CD4-positive, alpha-beta memory T cell (primary cell): ENCODE measurements at places on chromosomes 3 and 15. TPM values are rescaled to one million over a fixed set of nuclear protein-coding genes. Genes with fewer than 3 reads are reported as not detected.
A peak's percentile ranks its signal among the peaks of the same experiment; 100 is the strongest.

DNA sequence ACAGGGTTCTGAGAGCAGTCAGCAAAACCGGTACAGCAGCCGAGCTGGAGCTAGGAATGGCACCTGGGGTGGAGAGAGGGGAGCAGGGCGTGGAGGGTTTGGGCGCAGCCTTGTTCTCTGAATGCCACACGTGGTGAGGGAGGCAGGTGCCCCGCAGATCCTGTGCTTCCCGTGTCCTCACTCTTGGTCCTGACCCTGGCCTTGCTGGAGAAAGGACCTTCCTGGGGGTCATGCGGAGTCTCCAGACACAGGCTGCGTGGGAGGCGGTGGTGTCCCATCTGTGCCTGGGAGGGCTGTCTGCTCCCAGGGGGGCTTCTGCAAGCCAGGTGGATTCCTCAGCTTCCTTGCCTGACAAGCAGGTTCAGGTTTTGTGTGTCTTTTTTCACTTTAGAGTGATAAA is 244.7 kb upstream of the LYSMD4 start:
- H3K36me3 ChIP-seq: no peaks in the 10 kb centered on the region
- no peak overlapping the region for H3K27ac ChIP-seq
- H3K27me3 ChIP-seq: no peaks in the 10 kb centered on the region
- no peaks in the 10 kb centered on the region for H3K4me1 ChIP-seq

The TNNC1 gene
- 7.1 TPM for total RNA-seq

DNA sequence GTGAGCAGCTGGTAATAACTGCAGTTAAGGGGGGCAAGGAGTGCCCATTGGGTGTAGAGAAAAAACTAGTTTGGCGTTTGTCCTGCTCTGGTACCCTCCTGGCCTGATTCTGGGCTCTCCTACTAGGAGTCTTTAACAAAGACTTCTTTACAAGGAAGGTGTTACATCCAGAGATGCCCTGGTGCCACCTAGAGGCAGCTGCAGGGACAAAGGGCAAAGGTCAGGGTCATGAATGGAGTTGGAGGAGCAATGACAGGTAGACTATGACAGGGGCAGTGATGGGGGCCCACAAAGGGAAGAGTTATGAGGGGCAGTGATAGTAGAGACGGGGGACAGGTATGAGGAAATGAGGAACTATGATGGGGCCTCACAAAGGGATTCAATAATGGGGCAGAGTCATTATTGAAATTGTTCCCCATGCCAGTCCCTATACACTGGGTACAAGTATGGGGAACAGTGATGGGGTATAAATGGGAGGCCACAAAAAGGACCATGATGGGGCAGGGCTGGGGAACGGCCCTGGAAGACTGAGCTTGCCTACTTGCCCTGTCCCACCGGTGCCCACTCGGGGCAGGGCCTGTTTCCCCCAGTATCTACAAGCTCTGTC is 7.9 kb downstream of the CCDC71 start:
- H3K27me3 ChIP-seq: no peaks in the 10 kb centered on the region
- peak; percentile 54 for DNase-seq
- no peak overlapping the region for H3K4me3 ChIP-seq
- H3K4me1 ChIP-seq: no peaks in the 10 kb centered on the region
- H3K36me3 ChIP-seq: peaks cover 6% of the 10 kb centered on the region
- H3K27ac ChIP-seq: no peak overlapping the region

The IL17RB gene
- 0.64 TPM for total RNA-seq

- no peaks in the 10 kb centered on the region for H3K4me1 ChIP-seq
- no peak for DNase-seq
- no peaks in the 10 kb centered on the region for H3K27me3 ChIP-seq
Observed at GRCh38 chr3:150094150-150094933, 123.6 kb upstream of the PFN2 start.

The ALDH1A3 gene
- not detected for total RNA-seq

- no peaks in the 10 kb centered on the region for H3K27me3 ChIP-seq
- no peak for DNase-seq
- H3K27ac ChIP-seq: no peak overlapping the region
- H3K4me1 ChIP-seq: no peaks in the 10 kb centered on the region
Observed at GRCh38 chr3:116348216-116348615, 97.1 kb downstream of the LSAMP start.

The MUC20 gene
- total RNA-seq: 9.9 TPM

- H3K27me3 ChIP-seq: no peaks in the 10 kb centered on the region
- peaks cover 4% of the 10 kb centered on the region for H3K36me3 ChIP-seq
- no peak overlapping the region for H3K27ac ChIP-seq
- no peak overlapping the region for H3K4me3 ChIP-seq
Observed at GRCh38 chr3:42652611-42653302, 740 bp upstream of the ZBTB47 start.

DNA sequence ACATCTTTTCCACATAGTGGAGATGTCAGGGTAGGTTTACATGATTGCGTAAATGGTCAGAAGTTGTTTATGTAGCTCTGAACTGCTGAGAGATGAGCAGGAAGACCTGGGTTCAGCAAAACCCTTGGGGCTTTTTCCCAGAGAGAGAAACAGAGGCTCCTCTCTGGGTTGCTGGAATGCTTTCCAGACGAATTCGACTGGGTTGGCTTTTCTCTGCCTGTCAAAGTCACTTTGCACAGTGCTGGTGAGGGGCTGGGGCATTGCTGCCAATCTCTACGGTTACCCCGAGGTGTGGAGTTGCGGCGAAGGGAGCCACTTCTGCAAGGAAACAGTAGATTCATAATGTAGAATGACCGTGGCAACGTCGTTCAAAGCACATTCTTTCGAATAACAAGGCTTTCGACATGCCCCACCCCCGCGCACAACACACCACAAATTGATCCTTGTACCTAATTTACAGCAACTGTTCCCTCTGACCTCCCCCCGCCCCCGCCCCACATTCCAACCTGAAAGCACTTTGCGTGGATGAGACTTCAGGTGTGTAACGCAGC is 950 bp upstream of the CNTN4 start:
- H3K27ac ChIP-seq: no peak overlapping the region
- H3K4me1 ChIP-seq: no peaks in the 10 kb centered on the region
- DNase-seq: no peak
- H3K4me3 ChIP-seq: no peak overlapping the region

The NTRK3 gene
- total RNA-seq: not detected

The CLEC3B gene
- 1.2 TPM for total RNA-seq
